GM04503 (cell line): ENCODE measurements at places on chromosomes 12 and 14.

DNA sequence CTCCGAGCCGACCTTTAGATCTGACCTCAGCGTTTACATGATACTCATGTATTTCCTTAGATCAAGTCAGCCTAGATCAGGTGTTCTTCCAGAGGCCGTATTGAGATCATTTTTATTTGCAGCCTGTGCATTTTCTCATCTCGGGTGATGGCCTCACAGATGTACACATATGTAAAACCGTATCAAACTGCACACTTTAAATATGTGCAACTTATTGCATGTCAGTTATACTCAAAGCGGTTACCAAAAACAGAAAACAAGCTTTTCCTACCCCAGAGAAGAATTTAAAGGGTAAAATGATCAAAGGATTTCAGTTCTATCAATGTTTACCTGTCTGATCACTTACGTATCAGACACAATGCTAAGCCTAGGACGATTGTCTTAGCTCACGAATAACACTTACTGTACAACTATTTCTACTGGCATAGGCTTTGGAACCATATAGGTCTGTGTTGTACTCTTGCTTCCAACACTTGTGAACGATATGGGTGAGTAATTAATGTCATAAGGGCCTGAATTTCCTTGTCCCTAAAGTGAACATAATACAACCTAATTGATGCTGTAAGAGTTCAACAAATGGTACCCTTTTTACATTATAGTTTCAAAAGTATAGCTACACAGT lies 628 bp upstream of the LLPH start:
- no peak for DNase-seq

GRCh38 chr12:130574402-130574801 lies 141.7 kb downstream of the RIMBP2 start:
- DNase-seq, result no peak

- no peak for DNase-seq
Measured at GRCh38 chr14:51650716-51651387, 858 bp upstream of the FRMD6 start.

DNA sequence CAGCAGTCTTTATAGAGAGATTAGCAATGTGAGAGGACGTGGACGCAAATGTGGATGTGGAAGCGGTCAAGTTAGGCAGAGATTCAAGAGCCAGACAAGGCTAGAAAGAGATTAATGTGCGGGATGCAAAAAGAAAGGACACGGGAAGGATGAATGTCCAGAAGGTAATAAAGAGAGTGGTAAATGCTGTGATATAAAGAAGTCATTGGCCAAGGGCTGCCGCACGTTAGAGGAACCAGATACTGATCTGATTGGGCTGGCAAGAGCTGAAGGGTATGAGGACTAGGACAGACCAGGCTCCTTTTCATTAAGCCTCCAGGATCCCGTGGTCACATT lies 59.5 kb downstream of the DHRS2 start:
- DNase-seq, result no peak
